Aorta (tissue), 5 donors: ENCODE measurements at places on chromosomes 7 and 10. TPM values are rescaled to one million over a fixed set of nuclear protein-coding genes. Genes with fewer than 3 reads are reported as not detected.
A peak's percentile ranks its signal among the peaks of the same experiment; 100 is the strongest.

Gene STEAP1B
- polyA plus RNA-seq = not detected

- H3K27ac ChIP-seq = no peak overlapping the region
- H3K27me3 ChIP-seq = no peaks in the 10 kb centered on the region
- H3K36me3 ChIP-seq = no peaks in the 10 kb centered on the region
- no peaks in the 10 kb centered on the region for H3K4me1 ChIP-seq
Observed at GRCh38 chr7:20918156-20918555, 131.5 kb upstream of the SP8 start.

DNA sequence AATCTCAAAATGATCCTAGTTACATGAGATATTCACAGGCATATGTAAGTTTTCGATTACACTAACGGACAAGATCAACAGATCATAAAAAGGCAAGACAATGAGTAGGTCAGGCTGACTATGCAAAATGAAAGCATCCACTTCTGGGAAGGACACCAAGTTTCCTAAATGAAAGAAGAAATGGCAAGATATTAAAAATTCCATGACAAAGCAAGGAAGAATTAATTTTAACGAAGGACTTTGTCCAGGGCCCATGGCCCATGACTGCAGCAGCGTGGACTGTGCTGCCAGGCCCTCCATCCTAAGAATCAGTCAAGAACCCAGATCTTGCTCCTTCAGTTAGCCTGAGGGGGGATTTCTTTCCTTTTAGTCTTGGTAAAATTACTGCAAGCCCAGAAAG lies 182.4 kb upstream of the FRMD4A start:
- H3K4me1 ChIP-seq = no peaks in the 10 kb centered on the region
- no peak overlapping the region for H3K4me3 ChIP-seq
- H3K36me3 ChIP-seq = no peaks in the 10 kb centered on the region
- H3K27me3 ChIP-seq = no peaks in the 10 kb centered on the region
- no peak for DNase-seq

Gene CCDC7
- polyA plus RNA-seq = 0.25 TPM

Gene GIMAP4
- polyA plus RNA-seq = 29.3 TPM

- H3K27ac ChIP-seq = no peak overlapping the region
- no peaks in the 10 kb centered on the region for H3K27me3 ChIP-seq
- DNase-seq = no peak
- H3K4me3 ChIP-seq = no peak overlapping the region
- H3K36me3 ChIP-seq = no peaks in the 10 kb centered on the region
Observed at GRCh38 chr10:84214046-84214572, 11.2 kb downstream of the LRIT2 start.

GRCh38 chr10:132331601-132332432 lies at the start of gene LRRC27:
TSS of gene LRRC27 (plus strand) at chr10:132332193. CDS start at chr10:132333525, 1,332 bp downstream.
- DNase-seq = peak; percentile 100
- H3K4me3 ChIP-seq = peak within 1 kb of the TSS; percentile 44
- H3K27me3 ChIP-seq = no peaks in the 10 kb centered on the region
- H3K4me1 ChIP-seq = no peaks in the 10 kb centered on the region
- H3K27ac ChIP-seq = peak within 1 kb of the TSS; percentile 63

- H3K4me3 ChIP-seq = no peak overlapping the region
- DNase-seq = no peak
Observed at GRCh38 chr10:16944402-16944801, 127.2 kb upstream of the RSU1 start.

DNA sequence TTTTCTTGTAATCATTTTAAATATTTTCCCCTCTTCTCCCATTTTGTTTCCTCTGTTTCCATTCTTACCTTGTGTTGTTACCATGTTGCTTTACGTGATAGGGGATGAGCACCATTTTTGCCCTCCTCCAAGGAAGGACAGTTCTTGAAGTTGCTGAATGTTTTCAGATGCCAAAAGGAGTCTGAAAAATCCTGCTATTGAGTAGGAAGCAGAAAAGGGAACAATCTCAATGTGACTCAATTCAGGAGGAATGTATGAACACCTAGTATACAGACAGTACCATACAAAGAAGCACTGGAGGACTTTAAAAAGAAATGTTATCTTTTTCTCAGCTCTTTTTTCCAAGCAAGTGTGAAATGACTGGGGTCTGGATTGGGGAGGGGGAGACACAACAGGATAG lies 5.1 kb upstream of the NAMPT start:
- H3K4me1 ChIP-seq = no peaks in the 10 kb centered on the region
- no peak for DNase-seq
- H3K27me3 ChIP-seq = no peaks in the 10 kb centered on the region
- no peak overlapping the region for H3K4me3 ChIP-seq
- H3K27ac ChIP-seq = no peak overlapping the region

DNA sequence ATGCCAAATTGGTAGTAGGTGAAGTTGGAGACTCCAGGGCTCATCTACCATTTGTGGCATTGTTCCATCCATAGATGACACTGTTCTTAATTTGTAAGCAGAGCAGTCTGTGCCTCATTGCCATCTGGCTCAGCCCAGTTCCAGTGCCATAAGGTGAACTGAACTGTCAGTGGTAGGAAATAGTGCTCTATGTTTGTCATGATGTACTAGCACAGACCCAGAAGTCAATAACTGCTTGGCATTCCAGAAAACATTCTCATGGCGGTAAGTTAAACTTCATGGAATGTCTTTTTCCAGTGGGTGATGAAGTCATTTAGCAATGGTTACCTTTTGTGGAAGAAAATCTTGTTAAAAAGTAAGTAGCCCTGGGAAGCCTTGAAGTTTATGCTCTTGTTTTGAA lies 302.7 kb downstream of the SUGCT start:
- H3K27me3 ChIP-seq = no peaks in the 10 kb centered on the region
- no peak overlapping the region for H3K4me3 ChIP-seq
- no peaks in the 10 kb centered on the region for H3K36me3 ChIP-seq
- H3K4me1 ChIP-seq = peaks cover 4% of the 10 kb centered on the region
- no peak for DNase-seq

Gene NCF1
- polyA plus RNA-seq = 4.4 TPM

DNA sequence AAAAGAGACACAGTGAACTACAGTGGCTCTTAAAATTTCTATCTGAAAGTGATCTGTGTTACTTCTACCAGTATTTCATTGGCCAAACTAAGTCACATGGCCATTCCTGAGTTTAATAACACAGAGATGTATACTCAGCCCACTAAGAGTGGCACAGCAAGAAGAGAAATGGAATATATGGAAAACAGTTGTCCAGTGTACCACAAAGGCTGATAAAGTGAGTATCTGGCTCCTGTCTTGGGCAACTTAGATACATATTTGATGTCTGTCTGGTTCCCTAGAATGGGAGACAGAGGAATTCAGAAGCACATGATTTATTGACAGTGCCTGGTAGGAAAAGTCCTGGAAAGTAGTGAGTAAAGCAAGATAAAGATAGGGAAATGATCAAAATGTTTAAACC lies 10.1 kb upstream of the PON1 start:
- H3K36me3 ChIP-seq = no peaks in the 10 kb centered on the region
- no peak overlapping the region for H3K4me3 ChIP-seq
- no peaks in the 10 kb centered on the region for H3K4me1 ChIP-seq
- H3K27ac ChIP-seq = no peak overlapping the region
- no peak for DNase-seq
- no peaks in the 10 kb centered on the region for H3K27me3 ChIP-seq

- H3K36me3 ChIP-seq = no peaks in the 10 kb centered on the region
- no peaks in the 10 kb centered on the region for H3K27me3 ChIP-seq
- H3K4me1 ChIP-seq = no peaks in the 10 kb centered on the region
- H3K27ac ChIP-seq = no peak overlapping the region
Observed at GRCh38 chr10:103544657-103545310, 51.3 kb downstream of the NEURL1 start.

DNA sequence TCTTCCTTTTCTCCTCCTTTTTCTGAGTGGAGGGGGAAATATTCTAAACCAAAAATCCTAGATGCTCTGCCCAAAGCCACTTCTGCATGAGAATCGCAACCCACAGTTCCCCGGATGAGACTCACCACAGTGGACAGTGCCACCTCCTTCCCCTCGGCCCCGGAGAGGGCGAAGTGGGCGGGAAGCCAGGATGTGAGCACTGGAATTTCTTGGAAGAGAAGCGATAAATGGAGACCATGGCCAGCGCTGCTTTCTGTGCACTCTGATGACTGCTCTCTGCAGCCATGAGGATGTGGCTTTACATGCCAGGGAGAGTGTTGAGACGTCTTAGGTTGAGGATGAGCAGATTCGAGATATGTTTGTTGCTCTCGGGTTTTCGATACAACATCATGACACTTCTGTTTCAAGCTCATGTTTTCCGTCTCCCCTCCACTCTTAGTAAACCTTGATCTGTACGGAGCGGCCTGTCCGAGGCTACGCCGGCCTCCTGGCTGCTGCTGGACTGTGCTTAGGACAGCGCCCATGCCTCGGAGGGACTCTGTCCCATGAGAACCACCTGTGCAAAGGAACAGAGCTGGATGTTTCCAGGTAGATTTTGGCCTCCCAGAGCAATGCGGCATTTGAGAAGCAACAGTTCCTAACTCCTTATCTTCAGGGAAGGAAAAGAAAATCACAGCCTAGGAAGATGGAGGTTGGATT lies 414.6 kb upstream of the FOXK1 start:
- H3K27me3 ChIP-seq = no peaks in the 10 kb centered on the region
- H3K4me1 ChIP-seq = no peaks in the 10 kb centered on the region
- H3K4me3 ChIP-seq = no peak overlapping the region
- DNase-seq = no peak
- H3K36me3 ChIP-seq = peaks cover 2% of the 10 kb centered on the region

Gene MINDY4
- polyA plus RNA-seq = 26.1 TPM

DNA sequence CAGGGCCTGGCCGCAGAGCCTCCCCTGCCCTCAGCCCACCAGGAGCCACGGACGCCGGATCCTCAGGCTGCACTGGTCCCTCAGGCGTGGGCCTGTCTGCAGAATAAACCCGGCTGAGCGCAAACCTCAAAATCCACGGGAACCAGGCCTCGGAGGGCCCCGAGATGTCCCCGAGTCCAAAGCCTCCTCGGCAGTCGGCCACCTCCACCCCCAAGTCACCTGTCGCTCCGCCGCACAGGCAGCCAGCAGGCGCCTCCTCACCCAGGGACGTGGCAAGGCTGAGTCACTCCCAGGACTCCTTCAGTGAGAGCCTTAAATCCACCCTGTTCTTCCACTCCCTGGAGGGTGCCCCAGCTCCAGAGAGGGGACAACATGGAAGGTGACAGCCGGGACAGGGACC lies 33.2 kb downstream of the STK32C start:
- no peaks in the 10 kb centered on the region for H3K4me1 ChIP-seq
- no peaks in the 10 kb centered on the region for H3K27me3 ChIP-seq
- no peaks in the 10 kb centered on the region for H3K36me3 ChIP-seq

Gene OR6V1
- polyA plus RNA-seq = not detected

DNA sequence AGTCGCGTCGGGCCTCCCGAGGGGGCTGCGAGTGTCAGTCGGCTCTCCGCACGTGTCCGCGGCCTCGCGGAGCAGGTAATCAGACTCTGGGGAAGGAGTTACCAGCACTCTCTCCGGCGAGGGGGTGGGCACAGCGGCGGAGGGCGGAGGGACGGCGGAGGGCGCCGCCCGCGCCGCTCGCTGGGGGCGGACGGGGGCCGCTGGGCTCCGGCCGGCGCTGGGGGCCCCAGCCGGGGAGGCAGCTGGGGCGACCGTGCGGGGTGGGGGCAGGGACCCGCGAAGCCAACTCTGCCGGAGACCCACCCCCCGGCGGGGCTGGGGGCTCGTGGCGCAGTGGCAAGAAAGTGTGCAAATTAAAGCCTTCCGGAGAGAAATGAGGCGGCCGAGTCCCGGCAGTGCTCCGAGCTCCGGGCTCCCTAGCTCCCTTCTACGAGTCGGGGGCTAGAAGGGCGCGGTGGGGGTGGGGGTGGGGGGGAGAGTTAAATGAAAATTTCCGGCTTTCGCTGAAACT lies at the start of gene CDK6:
TSS of gene CDK6 (minus strand) at position 85 of the 511 bp plus-strand sequence. CDS start 3,250 bp downstream, outside the sequence.
- DNase-seq = peak; percentile 77
- no peaks in the 10 kb centered on the region for H3K4me1 ChIP-seq
- peak within 1 kb of the TSS; percentile 98 for H3K4me3 ChIP-seq
- H3K36me3 ChIP-seq = no peaks in the 10 kb centered on the region

Gene PRSS37
- not detected for polyA plus RNA-seq

DNA sequence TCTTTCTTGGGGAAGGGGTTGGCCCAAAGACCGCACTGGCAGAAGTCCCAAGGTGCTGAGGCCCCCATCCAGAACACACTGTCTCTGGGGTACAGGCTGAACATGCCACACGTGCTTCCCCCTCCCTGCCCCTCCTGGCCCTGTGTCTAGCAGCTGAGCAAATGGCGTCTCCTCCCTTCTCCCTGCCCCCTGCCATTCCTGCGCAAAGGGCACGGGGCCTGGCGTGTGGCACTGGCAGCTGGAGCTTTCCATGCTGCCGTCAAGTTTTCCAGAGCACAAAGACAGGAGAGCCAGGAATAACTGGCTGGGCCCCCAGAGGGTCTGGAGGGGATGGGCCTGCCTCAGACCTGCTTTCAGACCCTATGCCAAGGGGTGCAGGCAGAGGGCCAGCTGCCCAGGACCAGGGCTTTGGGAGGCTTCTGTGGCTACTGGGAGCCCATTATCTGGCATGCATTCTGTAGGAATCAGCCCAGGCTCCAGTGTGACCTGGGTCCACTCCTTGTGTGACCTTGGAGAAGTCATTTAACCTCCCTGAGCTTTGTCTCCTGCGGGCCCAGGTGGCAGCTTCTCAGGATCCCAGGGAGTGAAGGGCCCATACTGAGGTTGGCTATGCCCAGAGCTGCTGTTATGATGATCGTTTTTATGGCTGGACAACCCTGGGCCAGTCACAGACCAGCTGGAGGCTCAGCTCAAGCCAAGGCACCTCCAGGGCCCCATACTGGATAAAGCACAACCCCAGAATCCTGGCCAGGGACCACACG lies 710 bp upstream of the LDB3 start:
- peak overlapping the region; percentile 93 for H3K27ac ChIP-seq
- H3K36me3 ChIP-seq = no peaks in the 10 kb centered on the region
- no peak overlapping the region for H3K4me3 ChIP-seq
- DNase-seq = peak; percentile 86
- H3K4me1 ChIP-seq = peaks cover under 1% of the 10 kb centered on the region

Gene TYW1B
- polyA plus RNA-seq = 1.0 TPM

- no peak overlapping the region for H3K4me3 ChIP-seq
- no peak for DNase-seq
- H3K27me3 ChIP-seq = no peaks in the 10 kb centered on the region
- no peaks in the 10 kb centered on the region for H3K36me3 ChIP-seq
Observed at GRCh38 chr10:16519250-16519907, 2.3 kb downstream of the C1QL3 start.

DNA sequence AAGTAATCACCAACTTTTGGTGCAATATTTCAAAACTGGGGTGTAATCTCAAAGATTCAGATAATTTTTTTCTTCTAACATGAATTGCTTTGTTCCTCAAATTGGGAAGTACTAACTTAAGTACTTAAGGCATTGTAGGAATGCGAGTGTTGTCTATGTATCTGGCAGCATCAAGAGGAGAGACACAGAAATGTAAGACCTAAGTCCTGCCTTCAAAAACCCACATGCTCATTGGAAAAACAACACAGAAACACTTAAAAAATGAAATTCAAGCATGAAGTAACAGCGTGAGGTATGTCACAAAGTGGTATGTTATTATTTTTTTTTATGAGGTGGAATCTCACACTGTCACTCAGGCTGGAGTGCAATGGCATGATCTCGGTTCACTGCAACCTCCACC lies 288.5 kb downstream of the ZEB1 start:
- H3K27me3 ChIP-seq = no peaks in the 10 kb centered on the region
- H3K36me3 ChIP-seq = no peaks in the 10 kb centered on the region
- no peak overlapping the region for H3K27ac ChIP-seq
- H3K4me1 ChIP-seq = no peaks in the 10 kb centered on the region
- DNase-seq = no peak

Gene PLXNA4
- polyA plus RNA-seq = 1.3 TPM

Gene CFTR
- polyA plus RNA-seq = 3.1 TPM

- no peak overlapping the region for H3K4me3 ChIP-seq
- H3K4me1 ChIP-seq = no peaks in the 10 kb centered on the region
- H3K36me3 ChIP-seq = no peaks in the 10 kb centered on the region
- H3K27me3 ChIP-seq = no peaks in the 10 kb centered on the region
- DNase-seq = no peak
- no peak overlapping the region for H3K27ac ChIP-seq
Observed at GRCh38 chr7:88437132-88437531, 130.4 kb upstream of the STEAP4 start.

GRCh38 chr7:122746948-122747347 lies 44.2 kb upstream of the RNF148 start:
- DNase-seq = no peak
- no peaks in the 10 kb centered on the region for H3K4me1 ChIP-seq
- H3K27ac ChIP-seq = no peak overlapping the region
- H3K36me3 ChIP-seq = no peaks in the 10 kb centered on the region
